ENCODE measurements at places on chromosomes 4 and X.

DNA sequence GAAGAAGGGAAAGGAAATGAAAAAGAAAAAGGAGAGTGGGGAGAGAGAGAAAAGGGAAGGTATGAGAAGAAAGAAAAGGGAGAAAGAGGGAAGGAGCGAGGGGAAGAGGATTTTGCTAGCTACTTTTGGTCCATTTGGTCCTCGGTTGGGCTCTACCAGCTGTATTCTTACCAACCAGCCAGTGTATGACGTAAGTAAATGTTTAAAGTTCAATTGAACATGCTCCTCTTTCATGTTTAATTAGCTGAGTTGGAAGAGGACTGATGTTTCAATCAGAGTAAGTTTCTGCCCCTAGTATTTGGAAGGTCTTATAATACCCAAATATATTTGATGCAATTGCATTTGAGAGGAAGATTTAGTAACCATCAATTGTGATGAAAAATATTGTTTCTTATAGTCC is 424.0 kb upstream of the CXorf51B start:
- DNase-seq = no peak

DNA sequence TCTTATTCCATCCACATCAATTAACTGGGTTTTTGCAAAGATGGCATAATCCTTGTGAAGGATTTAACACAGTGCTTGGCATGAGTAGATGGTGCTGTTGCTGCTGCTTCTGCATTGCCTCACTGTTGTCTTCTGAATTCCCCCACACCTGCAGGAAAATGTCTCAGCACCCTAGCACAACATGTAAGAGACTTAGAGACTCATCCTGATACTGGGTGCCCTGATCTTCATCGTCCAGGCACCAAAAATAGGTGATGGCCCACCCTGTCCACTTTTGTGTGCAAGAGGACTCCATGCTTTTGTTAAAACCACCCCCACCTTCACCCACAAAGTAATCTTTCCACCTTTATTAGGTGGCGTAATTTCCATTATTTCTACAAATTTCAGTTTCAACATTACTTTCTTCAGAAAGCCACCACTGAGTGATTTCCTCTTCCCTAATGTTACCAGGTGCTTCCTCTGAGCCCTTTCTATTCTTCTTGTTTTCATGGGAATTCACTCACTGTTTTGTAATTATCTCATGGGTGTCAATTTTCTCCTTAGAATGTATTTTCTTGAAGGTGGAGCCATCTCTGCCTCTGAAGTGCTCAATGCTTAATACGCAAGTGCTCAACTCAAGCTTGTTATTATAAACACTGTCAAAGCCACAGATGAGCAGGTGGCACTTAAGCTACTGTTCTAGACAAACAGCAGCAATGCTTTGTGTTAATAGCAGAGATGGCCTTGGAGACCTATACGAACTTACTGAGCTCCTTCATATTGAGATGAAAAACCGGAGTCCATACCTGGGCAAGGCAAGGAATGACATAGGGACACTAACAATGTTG is 89.5 kb downstream of the HS3ST1 start:
- DNase-seq = no peak

- no peak for DNase-seq
These were observed 27.6 kb downstream of the ARSD start for GRCh38 chrX:2901367-2902036.

DNA sequence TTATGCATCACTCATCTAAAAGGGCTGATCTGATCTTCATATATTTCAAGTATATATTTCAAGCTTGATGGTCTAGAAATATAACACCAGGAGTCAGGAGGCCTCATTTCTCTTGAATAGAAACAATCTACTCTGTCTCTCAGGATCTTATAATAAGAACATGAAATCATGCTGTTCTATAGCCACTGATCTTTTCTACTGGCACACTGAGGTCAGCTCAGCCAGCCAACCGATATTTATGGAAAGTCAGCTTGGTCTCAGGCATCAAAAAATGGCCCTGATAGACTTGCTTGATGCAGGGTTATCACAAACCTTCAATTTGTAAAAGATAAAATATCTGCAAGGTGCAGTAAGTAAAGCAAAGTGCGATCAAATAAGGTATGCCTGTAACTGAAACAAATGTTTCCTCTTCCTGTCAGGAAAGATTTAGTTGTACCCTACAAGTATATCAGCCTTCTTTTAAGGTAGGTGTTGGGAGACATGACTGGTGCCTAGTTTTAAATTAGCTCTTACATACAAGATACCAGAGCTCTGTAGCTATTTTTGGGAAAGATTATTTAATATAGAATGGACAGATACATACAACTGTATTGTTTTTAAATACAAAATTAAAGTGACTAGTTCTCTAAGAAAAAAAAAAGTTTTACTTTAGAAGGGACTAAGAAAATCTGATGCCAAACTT is 63.4 kb downstream of the BMP3 start:
- no peak for DNase-seq

- DNase-seq = no peak
These were observed 581.0 kb downstream of the C4orf33 start for GRCh38 chr4:129676934-129677333.

DNA sequence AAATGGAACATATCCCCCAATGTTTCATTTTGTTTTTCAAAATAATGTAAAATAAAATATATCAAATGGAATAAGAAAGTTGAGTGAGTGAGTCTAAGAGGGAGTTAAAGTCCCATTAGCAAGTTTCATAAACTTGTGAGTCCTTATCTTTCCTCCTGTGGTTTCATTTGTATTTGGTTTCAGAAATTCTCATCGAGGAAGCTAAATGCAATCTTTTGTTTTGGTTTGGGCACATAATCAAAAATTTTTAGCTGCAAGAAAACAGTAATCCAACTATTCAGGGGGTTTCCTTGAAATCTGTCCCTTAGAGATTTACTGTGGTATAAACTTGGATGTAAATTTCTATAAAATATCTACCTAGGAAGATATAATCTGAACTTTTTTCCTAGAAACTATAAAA is 124.2 kb downstream of the CAMK2D start:
- no peak for DNase-seq
